ENCODE measurements at places on chromosomes 4 and X. TPM values are rescaled to one million over a fixed set of nuclear protein-coding genes. Genes with fewer than 3 reads are reported as not detected.

DNA sequence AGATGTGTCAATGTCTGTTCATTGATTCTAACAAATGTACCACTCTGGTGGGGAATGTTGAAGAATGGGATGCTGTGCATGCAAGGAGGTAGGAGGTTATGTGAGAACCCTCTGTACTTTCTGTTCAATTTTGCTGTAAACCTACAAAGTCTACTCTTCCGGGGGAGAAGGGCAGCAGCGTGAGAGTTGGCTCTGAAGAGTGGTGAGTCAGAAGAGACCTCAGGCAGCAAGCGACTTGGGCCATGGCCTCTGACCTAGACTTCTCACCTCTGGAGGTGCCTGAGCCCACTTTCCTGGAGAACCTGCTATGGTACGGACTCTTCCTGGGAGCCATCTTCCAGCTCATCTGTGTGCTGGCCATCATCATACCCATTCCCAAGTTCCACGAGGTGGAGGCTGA lies 26.7 kb downstream of the MANBA start:
- DNase-seq = no peak

DNA sequence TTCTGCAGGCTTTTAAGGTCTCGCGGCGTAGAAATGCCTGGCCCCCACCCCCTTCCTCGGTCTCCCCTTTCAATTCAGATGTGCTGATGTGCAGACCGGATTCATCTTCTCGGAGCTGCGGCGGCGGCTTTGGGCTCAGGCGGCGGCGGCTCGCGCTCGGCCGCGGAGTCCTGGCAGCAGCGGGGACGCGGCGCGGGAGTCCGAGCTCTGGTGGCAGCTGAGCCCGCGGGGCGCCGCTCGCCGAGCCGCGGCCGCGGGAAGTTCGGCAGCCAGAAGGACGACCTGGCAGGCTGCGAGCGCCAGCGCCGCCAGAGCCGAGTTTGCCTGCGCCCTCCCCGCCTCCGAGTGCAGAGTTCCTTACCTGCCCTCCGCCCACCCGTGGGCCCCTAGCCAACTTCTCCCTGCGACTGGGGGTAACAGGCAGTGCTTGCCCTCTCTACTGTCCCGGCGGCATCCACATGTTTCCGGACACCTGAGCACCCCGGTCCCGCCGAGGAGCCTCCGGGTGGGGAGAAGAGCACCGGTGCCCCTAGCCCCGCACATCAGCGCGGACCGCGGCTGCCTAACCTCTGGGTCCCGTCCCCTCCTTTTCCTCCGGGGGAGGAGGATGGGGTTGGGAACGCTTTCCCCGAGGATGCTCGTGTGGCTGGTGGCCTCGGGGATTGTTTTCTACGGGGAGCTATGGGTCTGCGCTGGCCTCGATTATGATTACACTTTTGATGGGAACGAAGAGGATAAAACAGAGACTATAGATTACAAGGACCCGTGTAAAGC lies 448 bp downstream of the TLL1 start:
- DNase-seq = no peak

DNA sequence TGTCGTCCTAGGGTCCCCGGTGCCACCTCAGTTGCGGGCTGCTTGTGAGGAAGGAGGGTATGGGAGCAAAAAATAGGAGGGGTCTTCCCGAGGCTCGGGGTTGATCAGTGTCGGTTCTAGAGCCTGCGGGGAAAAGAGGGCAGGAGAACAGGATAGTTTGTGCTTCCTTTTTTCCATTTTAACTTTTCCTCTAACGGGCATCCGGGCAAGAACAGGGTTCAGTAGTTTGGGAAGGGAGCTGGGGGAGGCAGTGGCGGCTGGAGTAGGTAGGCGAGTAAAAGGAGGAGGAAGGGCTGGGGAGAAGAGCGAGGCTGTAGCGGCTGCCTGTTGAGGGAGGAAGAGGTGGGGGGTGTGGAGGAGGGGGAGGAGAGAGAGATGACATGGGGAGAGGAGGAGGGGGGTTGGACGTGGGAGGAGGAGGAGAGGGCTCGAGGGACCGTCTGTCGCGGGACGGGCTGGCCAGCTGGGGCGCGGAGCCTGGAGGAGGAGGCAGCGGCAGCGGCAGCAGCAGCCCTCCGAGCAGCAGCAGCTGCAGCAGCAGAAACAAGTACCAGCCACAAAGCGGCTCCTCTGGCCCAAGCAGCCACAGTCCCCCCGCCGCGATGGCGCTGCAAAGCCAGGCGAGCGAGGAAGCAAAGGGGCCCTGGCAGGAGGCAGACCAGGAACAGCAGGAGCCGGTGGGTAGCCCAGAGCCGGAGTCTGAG lies at the start of gene SLC16A2:
SLC16A2 (plus strand) TSS at position 458 of the 704 bp plus-strand sequence; CDS start at position 603, 145 bp downstream.
- DNase-seq = peak; percentile 48

- DNase-seq = no peak
These were observed 80.7 kb upstream of the IGFBP7 start for GRCh38 chr4:57190601-57191481.

The CT45A1 gene
- total RNA-seq = not detected

The MUC7 gene
- not detected for total RNA-seq

- DNase-seq = peak; percentile 23
These were observed 9.1 kb upstream of the GTPBP6 start for GRCh38 chrX:327660-328126.

All from dorsolateral prefrontal cortex (tissue), 122 donors.